Activated naive CD8-positive, alpha-beta T cell treated with anti-CD3 and anti-CD28 coated beads for 36 hours (primary cell): ENCODE measurements at places on chromosomes 3 and 15. TPM values are rescaled to one million over a fixed set of nuclear protein-coding genes. Genes with fewer than 3 reads are reported as not detected.

Gene SLC51B
- total RNA-seq = not detected

Gene FGF7
- not detected for total RNA-seq

Gene PPM1L
- total RNA-seq = 2.0 TPM

Gene CAMK2N2
- not detected for total RNA-seq

Gene GOLGA8J
- total RNA-seq = not detected

Gene GOLGA8O
- 1.1 TPM for total RNA-seq

Gene BUB1B
- 70.6 TPM for total RNA-seq

Gene GRAMD2A
- not detected for total RNA-seq

Gene CBLB
- 97.3 TPM for total RNA-seq

Gene EFCAB12
- 0.39 TPM for total RNA-seq

Gene EID1
- 100 TPM for total RNA-seq

Gene LTK
- total RNA-seq = not detected

Gene P2RY12
- total RNA-seq = not detected

Gene PRR20G
- total RNA-seq = not detected

Gene KNG1
- total RNA-seq = not detected

Gene RAB7A
- total RNA-seq = 260 TPM

Gene PLSCR5
- not detected for total RNA-seq

Gene CFAP20DC
- total RNA-seq = 1.6 TPM

Gene THRB
- not detected for total RNA-seq

Gene CYP1A2
- not detected for total RNA-seq

Gene TNNC1
- total RNA-seq = 2.9 TPM

Gene XIRP1
- 0.66 TPM for total RNA-seq

Gene GPR171
- total RNA-seq = 131 TPM

Gene KLF15
- 0.41 TPM for total RNA-seq

Gene TTLL13
- total RNA-seq = 0.54 TPM

Gene GALNT15
- not detected for total RNA-seq

Gene SEC62
- 64.2 TPM for total RNA-seq

Gene GOLGA8K
- total RNA-seq = 0.49 TPM

Gene CATSPER2
- 0.91 TPM for total RNA-seq

Gene PEX5L
- total RNA-seq = not detected

Gene REC114
- not detected for total RNA-seq

Gene MYO5C
- total RNA-seq = 0.98 TPM

Gene ZNF502
- total RNA-seq = 3.0 TPM

Gene SENP8
- 2.0 TPM for total RNA-seq

Gene NTRK3
- not detected for total RNA-seq

Gene UROC1
- not detected for total RNA-seq

Gene GRM7
- not detected for total RNA-seq

Gene CASR
- not detected for total RNA-seq

Gene MANF
- 157 TPM for total RNA-seq

Gene LYZL4
- total RNA-seq = not detected

Gene IDH2
- 157 TPM for total RNA-seq

Gene SLITRK3
- not detected for total RNA-seq

Gene FMN1
- total RNA-seq = 0.31 TPM

Gene SERINC4
- total RNA-seq = 0.14 TPM

Gene PAK2
- 67.9 TPM for total RNA-seq

Gene KIF23
- total RNA-seq = 57.3 TPM

Gene LINGO1
- total RNA-seq = not detected

Gene MESP2
- total RNA-seq = not detected

Gene CLDN18
- total RNA-seq = not detected
